Cardiac ventricle fibroblast (primary cell): ENCODE measurements at places on chromosomes 3 and 15. TPM values are rescaled to one million over a fixed set of nuclear protein-coding genes. Genes with fewer than 3 reads are reported as not detected.

CD200 gene
- 7.8 and 8.7 TPM in 2 replicates for total RNA-seq

RARRES1 gene
- 26.0 and 46.9 TPM in 2 replicates for total RNA-seq

GOLGA6B gene
- not detected in 2 replicates for total RNA-seq

CKMT1A gene
- total RNA-seq = 0.06 TPM in 1 of 2 replicates, not detected in the other
